ENCODE measurements at places on chromosomes 2 and 18. TPM values are rescaled to one million over a fixed set of nuclear protein-coding genes. Genes with fewer than 3 reads are reported as not detected.
A peak's percentile ranks its signal among the peaks of the same experiment; 100 is the strongest.

IL37 gene
- 0.55 TPM for total RNA-seq

SNTG2 gene
- 12.7 TPM for total RNA-seq

KIAA2012 gene
- total RNA-seq: not detected

TLK1 gene
- 112 TPM for total RNA-seq

ICOS gene
- not detected for total RNA-seq

SLC9A2 gene
- total RNA-seq: 0.04 TPM

RPL37A gene
- total RNA-seq: 3,719 TPM

BCL11A gene
- total RNA-seq: 92.7 TPM

FEV gene
- not detected for total RNA-seq

SLC23A3 gene
- 1.2 TPM for total RNA-seq

VWA3B gene
- total RNA-seq: not detected

CACNB4 gene
- 1.4 TPM for total RNA-seq

DNA sequence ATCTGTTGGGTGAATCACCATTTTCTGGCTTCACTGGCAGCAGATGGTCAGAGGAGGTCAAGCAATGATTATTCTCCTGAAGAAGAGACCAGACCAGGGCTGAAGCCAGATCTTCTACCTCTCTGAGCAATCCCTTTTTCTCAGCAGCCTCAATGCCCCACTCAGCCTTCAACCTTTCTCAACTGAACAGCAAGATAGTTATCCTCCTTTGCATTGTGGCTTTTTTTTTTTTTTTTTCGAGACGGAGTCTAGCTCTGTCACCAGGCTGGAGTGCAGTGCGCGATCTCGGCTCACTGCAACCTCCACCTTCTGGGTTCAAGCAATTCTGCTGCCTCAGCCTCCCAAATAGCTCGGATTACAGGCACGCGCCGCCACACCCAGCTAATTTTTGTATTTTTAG is 50.5 kb downstream of the ZFP36L2 start:
- no peak for DNase-seq
- H3K4me3 ChIP-seq: no peak overlapping the region
- no peaks in the 10 kb centered on the region for H3K27me3 ChIP-seq
- H3K27ac ChIP-seq: no peak overlapping the region
- H3K4me1 ChIP-seq: peaks cover 11% of the 10 kb centered on the region

DNA sequence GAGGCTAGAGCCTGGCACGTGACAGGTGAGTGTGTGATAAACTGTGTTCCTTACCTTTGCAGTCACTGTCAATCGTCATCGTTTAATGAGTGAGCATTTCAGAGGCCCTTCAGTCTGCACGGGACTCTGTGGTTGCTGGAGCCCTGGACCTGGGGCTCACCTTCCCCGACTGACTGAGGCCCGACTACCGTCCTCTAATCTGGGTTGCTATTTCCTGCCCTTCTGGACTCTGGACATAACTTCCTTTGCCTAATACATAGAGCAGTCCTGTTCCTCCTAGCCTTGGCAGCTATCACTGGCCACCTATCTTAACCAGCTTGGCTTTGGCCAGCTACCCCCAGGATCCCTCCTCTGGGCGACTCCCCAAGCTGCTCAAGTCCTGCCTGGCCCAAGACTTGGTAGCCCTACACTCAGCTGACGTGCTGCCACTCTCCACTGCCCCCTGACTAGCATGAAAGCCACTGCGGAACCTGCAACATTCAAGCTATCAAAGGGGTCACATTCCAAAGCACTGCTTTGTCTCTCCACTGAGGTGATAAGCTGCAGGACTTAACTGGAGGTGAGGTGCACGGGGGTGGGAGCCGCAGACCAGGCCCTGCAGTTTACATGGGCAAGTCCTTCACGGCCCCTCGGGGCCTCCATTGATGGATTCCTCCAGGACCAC is 11.1 kb upstream of the RAB17 start:
- H3K4me3 ChIP-seq: peak overlapping the region; percentile 21
- no peak overlapping the region for H3K27ac ChIP-seq
- H3K27me3 ChIP-seq: no peaks in the 10 kb centered on the region
- peaks cover 5% of the 10 kb centered on the region for H3K4me1 ChIP-seq
- peaks cover 7% of the 10 kb centered on the region for H3K36me3 ChIP-seq

- no peaks in the 10 kb centered on the region for H3K27me3 ChIP-seq
- no peak overlapping the region for H3K4me3 ChIP-seq
- H3K36me3 ChIP-seq: no peaks in the 10 kb centered on the region
These were observed 15.8 kb downstream of the C18orf63 start for GRCh38 chr18:74331404-74331803.

- no peak for DNase-seq
- H3K4me3 ChIP-seq: no peak overlapping the region
- H3K27me3 ChIP-seq: no peaks in the 10 kb centered on the region
- H3K27ac ChIP-seq: no peak overlapping the region
- H3K4me1 ChIP-seq: no peaks in the 10 kb centered on the region
These were observed 793.4 kb upstream of the CELF4 start for GRCh38 chr18:38358805-38359657.

- H3K4me3 ChIP-seq: no peak overlapping the region
- H3K4me1 ChIP-seq: peaks cover 6% of the 10 kb centered on the region
- H3K27ac ChIP-seq: no peak overlapping the region
- H3K36me3 ChIP-seq: no peaks in the 10 kb centered on the region
- DNase-seq: no peak
- H3K27me3 ChIP-seq: no peaks in the 10 kb centered on the region
These were observed 50.7 kb upstream of the APCDD1 start for GRCh38 chr18:10403708-10404107.

- H3K27me3 ChIP-seq: no peaks in the 10 kb centered on the region
- no peak overlapping the region for H3K4me3 ChIP-seq
- H3K4me1 ChIP-seq: no peaks in the 10 kb centered on the region
- H3K27ac ChIP-seq: no peak overlapping the region
These were observed 40.5 kb upstream of the EMILIN2 start for GRCh38 chr18:2805970-2806943.

DNA sequence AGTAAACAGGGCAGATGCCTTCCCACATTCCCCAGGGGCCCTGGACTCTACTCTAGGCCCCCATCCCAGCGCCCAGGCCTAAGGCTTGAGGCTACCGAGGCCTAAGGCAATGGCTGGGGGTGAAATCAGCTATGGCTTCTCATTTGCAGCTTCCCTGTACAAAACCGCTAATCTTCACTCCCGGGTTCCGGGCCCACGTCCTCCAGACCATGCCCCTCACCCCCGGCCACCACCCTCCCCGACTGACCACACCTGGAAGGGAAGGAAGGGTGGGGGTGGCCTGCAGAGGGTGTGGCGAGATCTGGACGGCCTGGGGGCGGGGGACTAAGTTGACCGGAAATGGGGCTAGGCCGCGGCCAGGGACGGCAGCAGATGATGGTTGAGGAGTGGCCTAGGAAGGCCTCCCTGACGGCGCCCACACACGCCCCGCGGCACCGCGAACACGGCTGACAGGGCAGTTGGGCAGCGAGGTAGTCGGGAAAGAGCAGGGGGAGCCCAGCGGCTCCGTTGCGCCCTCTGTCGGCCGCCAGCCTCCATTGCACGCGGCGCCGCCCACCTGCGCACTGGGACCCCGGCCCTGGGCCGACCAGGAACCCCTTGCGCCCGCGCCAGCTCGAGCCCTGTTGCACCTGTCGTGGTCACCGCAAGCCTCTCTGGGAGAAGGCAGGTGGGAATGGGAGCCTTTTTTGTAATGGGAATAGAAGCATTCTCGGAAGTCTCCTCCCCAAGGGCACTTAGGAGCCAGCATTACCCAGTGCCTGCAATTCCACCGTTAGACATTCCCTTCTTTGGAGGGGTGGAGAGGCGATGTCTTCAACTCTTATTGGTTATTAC is 117.1 kb upstream of the STPG4 start:
- no peak overlapping the region for H3K27ac ChIP-seq
- peak overlapping the region; percentile 67 for H3K4me3 ChIP-seq
- no peaks in the 10 kb centered on the region for H3K36me3 ChIP-seq
- peak; percentile 83 for DNase-seq
- no peaks in the 10 kb centered on the region for H3K27me3 ChIP-seq

GRCh38 chr2:105070010-105070865 is 32.4 kb downstream of the MRPS9 start:
- H3K4me1 ChIP-seq: peaks cover 7% of the 10 kb centered on the region
- H3K36me3 ChIP-seq: peaks cover 8% of the 10 kb centered on the region
- no peak overlapping the region for H3K4me3 ChIP-seq

- no peak overlapping the region for H3K27ac ChIP-seq
- H3K36me3 ChIP-seq: no peaks in the 10 kb centered on the region
- no peak overlapping the region for H3K4me3 ChIP-seq
- no peak for DNase-seq
- H3K4me1 ChIP-seq: no peaks in the 10 kb centered on the region
These were observed 19.4 kb downstream of the CYP26B1 start for GRCh38 chr2:72128059-72128842.

- peaks cover 4% of the 10 kb centered on the region for H3K4me1 ChIP-seq
- H3K27me3 ChIP-seq: no peaks in the 10 kb centered on the region
- peak overlapping the region; percentile 71 for H3K4me3 ChIP-seq
- DNase-seq: no peak
- H3K36me3 ChIP-seq: no peaks in the 10 kb centered on the region
These were observed 1.5 kb upstream of the MPPE1 start for GRCh38 chr18:11909591-11910026.

GRCh38 chr2:11411768-11412448 is 54.1 kb downstream of the E2F6 start:
- H3K4me1 ChIP-seq: no peaks in the 10 kb centered on the region
- no peak overlapping the region for H3K27ac ChIP-seq
- H3K4me3 ChIP-seq: no peak overlapping the region
- no peaks in the 10 kb centered on the region for H3K27me3 ChIP-seq
- H3K36me3 ChIP-seq: peaks cover 3% of the 10 kb centered on the region

GRCh38 chr2:191150600-191151330 is at the start of gene STAT4:
STAT4 (minus strand) TSS chr2:191150994; CDS start chr2:191148203, 2,791 bp downstream.
- no peaks in the 10 kb centered on the region for H3K36me3 ChIP-seq
- DNase-seq: peak; percentile 89
- no peaks in the 10 kb centered on the region for H3K4me1 ChIP-seq
- no peaks in the 10 kb centered on the region for H3K27me3 ChIP-seq

GRCh38 chr2:54634564-54635511 is 88.6 kb upstream of the EML6 start:
- H3K27ac ChIP-seq: no peak overlapping the region
- H3K36me3 ChIP-seq: peaks cover 43% of the 10 kb centered on the region
- no peak overlapping the region for H3K4me3 ChIP-seq

DNA sequence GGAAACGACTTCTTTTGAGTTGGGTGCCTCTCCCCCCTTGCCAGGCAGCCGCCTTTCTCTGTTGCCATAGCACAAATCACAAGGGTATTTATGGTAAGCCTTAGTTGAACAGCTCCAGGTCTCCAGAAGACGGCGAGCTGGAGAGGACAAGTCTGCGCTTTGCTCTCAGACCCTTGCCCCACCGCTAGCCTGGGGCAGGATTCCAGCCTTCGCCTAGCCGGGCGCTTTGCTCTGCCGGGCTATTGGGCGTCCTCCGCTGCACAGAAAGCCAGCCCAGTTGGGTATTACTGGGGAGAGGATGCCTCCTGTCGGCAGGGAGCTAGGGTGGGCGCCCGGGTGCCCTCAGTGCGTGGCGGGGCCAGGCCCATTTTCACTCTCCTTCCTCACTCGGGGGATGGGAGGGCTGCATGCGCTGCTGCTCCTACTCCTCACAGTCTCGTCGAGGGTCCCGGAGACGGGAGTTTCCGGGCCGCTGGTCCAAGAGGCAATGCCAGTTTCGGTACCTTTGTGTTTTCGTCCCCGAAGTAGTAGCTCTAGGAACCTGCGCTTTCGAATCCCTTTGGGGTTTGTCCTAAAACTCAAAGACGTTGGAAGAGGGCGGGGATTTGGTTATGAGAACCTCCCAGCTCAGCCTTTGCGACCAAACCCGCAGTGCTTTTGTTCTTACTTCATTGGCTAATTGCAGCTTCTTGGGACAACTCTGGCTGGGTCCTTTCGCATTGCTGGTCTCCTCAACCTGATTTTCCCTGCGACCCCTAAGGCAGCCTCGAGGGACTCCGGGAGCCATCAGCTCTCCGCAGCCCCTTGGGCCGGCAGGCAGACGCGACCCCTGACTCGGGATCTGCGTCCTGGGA is 3.6 kb upstream of the DLX2 start:
- no peaks in the 10 kb centered on the region for H3K4me1 ChIP-seq
- peaks cover 75% of the 10 kb centered on the region for H3K27me3 ChIP-seq
- no peaks in the 10 kb centered on the region for H3K36me3 ChIP-seq
- H3K4me3 ChIP-seq: peak overlapping the region; percentile 63
- peak; percentile 81 for DNase-seq
- H3K27ac ChIP-seq: no peak overlapping the region

DNA sequence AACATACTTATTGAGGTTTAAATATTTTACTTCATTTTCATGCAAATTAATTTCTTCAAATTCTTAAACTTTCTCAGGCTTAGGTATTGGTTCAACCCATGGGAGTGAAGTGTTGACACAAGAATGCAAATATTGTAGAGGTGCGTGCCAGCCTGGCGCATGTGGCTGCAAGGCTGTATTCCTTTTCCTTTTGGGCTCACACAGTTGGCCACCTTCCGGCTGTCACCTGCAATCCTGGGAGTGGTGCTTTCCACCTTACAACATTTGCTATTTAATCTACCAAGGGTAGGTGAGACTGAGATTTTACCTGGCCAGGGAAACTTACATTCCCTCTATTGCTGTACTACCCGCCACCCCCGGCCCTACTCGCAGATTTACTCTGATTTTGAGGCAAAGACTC is 141.1 kb downstream of the DCC start:
- no peak for DNase-seq
- no peaks in the 10 kb centered on the region for H3K4me1 ChIP-seq
- H3K36me3 ChIP-seq: peaks cover 4% of the 10 kb centered on the region
- no peak overlapping the region for H3K4me3 ChIP-seq
- no peaks in the 10 kb centered on the region for H3K27me3 ChIP-seq

DNA sequence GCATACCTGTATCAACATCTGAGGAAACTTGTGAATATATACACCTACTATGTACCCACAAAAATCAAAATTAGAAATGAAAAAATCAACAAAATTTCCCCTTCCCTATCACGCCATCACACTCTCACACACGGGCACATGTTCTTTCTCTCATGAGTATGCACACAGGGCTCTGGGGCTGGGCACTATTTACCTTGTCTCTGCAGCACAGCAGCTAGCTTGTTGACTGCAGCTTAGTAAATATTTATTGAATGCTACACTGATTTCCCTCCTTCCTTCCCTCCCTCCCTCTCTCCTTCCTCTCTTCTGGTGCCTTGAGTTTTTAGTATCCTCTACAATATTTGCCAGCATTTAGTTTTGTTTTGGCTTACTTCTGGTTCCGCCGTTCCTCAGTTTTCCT is 182.7 kb upstream of the LHCGR start:
- no peak overlapping the region for H3K4me3 ChIP-seq
- no peak overlapping the region for H3K27ac ChIP-seq
- no peaks in the 10 kb centered on the region for H3K36me3 ChIP-seq
- H3K4me1 ChIP-seq: no peaks in the 10 kb centered on the region
- H3K27me3 ChIP-seq: no peaks in the 10 kb centered on the region
- no peak for DNase-seq

- no peaks in the 10 kb centered on the region for H3K4me1 ChIP-seq
- peak overlapping the region; percentile 74 for H3K4me3 ChIP-seq
- no peak for DNase-seq
- no peak overlapping the region for H3K27ac ChIP-seq
- no peaks in the 10 kb centered on the region for H3K36me3 ChIP-seq
These were observed 796 bp downstream of the RFTN2 start for GRCh38 chr2:197674591-197674990.

GRCh38 chr2:158724803-158725381 is 70.2 kb upstream of the DAPL1 start:
- H3K27me3 ChIP-seq: no peaks in the 10 kb centered on the region
- no peaks in the 10 kb centered on the region for H3K4me1 ChIP-seq
- no peaks in the 10 kb centered on the region for H3K36me3 ChIP-seq
- no peak overlapping the region for H3K27ac ChIP-seq
- no peak overlapping the region for H3K4me3 ChIP-seq

- no peak overlapping the region for H3K27ac ChIP-seq
- H3K4me1 ChIP-seq: peaks cover 2% of the 10 kb centered on the region
- no peaks in the 10 kb centered on the region for H3K36me3 ChIP-seq
- no peaks in the 10 kb centered on the region for H3K27me3 ChIP-seq
- peak overlapping the region; percentile 79 for H3K4me3 ChIP-seq
- DNase-seq: peak; percentile 76
These were observed 800 bp downstream of the RPRM start for GRCh38 chr2:153477636-153478288.

All from H9 (cell line).